ENCODE measurements at places on chromosomes 3 and 15.

DNA sequence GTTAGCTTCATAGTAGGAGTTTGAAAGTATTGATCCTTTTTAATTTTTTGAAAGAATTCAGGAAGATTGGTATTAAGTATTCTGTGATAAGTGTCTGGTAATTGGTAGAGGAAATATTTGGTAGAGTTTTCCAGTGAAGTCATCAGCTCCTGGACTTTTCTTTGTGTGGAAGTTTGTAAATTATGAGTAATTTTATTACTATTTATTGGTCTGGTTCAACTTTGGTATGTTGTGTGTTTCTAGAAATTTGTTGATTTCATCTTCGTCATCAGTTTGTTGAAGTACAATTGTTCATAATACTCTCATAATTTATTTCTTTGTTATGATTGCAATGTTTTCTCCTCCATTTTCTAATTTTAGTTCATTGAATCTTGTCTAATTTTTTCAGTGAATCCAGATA is 832.0 kb downstream of the OTOL1 start:
- no peak for DNase-seq

DNA sequence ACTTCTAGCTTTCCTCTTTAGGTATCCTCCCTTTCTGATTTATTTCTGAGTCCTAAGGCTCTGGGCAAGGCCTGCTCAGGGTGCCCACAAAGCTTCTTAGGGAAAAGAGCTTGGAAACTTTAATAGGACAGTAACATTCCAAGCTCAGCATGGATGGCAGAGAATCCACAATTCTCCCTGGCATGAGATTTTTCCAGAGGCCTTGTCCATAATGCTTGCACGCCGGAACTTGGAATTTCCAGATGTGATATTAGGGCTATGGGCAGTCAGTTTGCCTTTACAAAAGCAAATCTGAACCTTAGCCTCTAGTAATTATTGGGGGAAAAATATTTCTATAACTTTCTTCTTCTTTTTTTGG is 139.0 kb upstream of the RBMS3 start:
- no peak for DNase-seq

- no peak for DNase-seq
Observed at GRCh38 chr3:126448136-126448892, 27.4 kb downstream of the ZXDC start.

GRCh38 chr15:77578641-77579372 is 53.9 kb downstream of the LINGO1 start:
- no peak for DNase-seq

DNA sequence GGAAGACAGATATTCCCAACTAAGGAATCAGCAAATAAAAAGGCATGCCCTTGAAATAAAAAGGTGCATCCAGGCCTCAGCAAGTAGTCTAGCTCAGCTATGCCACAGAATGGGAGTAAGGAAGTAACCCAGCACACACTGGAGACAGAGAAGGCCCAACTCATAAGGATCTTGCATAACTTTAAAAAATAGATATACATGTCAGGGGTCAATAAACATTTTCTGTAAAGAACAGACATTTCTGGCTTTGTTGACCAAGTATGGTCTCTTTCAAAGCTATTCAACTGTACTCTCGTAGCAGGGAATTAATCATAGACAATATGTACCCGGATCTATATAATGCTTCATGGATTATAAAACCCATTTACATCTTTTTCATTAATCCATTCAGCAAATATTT is 449.3 kb downstream of the TAFA4 start:
- no peak for DNase-seq

GRCh38 chr15:75360856-75361255 is 7.6 kb downstream of the MAN2C1 start:
- no peak for DNase-seq

GRCh38 chr3:43015572-43015971 is 36.5 kb downstream of the GASK1A start:
- DNase-seq: no peak

GRCh38 chr3:182824957-182825356 is 31.7 kb downstream of the ATP11B start:
- DNase-seq: no peak

GRCh38 chr3:104885214-104885814 is 481.4 kb upstream of the ALCAM start:
- DNase-seq: no peak
